DMS 273 treated with DMSO at 0.1 percent for 48 hours (cell line): ENCODE measurements at places on chromosomes 4 and X.

DNA sequence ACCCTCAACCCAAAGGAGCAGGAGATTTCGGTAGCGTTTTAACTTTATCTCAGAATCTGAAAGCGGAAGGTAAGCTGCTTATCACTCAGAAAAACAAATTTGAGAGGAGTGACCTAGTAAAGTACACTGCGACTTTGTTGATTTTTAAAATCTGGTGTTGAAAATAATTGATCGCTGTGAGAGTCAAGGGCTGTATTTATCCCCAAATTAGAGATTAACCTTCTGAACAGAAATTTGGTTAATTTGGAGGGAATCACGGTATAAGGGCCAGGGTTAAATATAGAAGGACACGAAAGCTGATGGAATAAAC is 212 bp downstream of the CLCN4 start:
- no peak for DNase-seq

DNA sequence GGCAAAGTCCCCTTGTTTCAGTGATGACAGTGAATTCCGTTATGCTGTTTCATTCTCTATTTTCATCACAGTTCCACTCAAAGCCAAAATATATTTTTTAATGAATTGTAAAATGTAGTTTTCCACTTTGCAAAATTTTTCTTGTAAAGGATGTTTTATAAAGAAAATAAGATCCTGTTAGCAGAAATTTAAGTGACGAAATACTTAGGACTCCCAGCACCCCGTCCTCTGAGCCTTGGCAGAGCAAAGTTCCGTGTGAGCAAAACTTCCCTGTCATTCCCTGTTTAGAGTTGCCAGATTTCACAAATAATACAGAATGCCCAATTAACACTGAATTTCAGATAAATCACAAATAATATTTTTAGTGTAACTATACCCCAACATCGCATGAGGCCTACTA is 81.0 kb upstream of the RBPJ start:
- no peak for DNase-seq

DNA sequence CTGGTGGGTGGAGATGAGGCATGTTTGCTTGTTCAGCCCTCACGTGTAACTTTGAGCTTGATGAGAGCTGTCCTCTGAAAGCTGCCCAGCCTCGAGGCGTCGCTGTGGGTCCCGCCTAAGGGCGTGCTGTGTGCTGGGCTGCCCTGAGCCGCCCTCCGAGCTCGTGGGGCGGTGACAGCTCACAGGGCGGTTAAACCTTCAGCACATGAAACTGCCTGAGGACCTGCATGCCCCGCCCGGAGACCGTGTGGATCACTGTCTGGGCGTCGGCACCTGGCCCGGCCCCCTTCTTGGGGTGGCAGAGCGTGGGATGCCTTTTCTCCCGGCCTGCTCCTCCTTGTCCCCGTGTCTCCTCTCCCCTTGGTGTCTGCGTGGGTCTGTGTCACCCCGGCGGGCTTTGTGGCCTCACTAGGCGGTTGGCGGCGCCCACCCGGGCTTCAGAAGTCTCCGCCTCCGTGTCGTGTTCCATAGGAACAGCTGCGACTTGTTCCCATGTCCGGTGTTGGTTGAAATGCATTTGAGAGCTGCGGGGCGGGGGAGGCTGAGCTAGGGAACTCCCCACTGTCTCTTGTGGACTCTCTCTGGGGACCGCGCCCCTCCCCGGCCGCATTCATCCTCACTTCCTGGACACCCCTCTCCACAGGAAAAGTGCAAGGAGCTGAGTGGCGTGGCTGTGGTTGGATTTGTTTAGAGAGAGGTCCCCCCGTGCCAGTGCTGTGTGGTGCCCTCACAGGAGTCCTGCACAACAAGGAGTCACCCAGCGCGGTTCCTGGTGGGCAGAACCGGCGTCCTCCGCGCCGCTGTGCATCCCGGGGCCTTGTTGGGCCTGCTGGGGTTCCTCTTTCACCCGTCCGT is 6.8 kb downstream of the AKAP17A start:
- no peak for DNase-seq

DNA sequence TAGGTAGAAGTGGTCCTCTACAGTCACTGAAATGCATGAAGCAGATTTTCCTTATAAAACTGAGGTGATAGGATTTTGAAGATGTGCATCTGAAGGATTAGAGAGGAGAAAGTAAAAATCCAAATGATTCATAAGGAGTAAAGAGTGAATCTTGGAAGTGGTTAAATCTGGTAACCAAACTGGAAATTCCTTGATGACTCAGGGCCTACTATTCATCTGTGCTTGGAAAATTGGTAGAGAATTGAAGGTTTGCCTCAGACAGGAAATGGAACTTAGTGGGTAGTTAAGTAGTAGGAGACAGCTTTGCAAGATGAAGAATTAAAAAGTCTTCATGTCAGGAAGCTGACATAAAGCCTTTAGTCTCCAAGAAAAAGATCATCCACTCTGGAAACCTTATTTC is 368.9 kb upstream of the CTSO start:
- no peak for DNase-seq

GRCh38 chrX:16892504-16893362 is 22.6 kb upstream of the RBBP7 start:
- DNase-seq = peak; percentile 90

- no peak for DNase-seq
Observed at GRCh38 chrX:50497114-50497513, 26.5 kb upstream of the DGKK start.

- peak; percentile 81 for DNase-seq
Observed at GRCh38 chrX:155819966-155820491, 61.1 kb upstream of the VAMP7 start.

DNA sequence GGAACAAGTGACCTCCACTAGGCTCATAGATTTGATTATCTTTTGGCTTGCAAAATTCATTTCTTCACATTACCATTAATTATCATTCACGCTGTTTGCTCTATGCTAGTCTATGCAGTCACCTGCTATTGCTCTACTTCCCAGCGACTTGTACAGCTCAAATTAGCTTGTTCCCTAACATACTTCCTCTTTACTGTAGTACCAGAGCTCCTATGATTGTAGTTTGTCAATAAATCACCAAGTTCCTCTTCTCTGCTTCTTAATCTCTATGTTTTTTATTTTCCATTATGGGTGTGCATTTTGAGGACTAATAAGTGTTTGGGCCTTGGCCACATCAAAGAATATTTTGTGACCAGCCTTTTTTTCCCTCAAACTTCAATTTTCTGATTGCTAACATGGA is 6.2 kb upstream of the GSPT2 start:
- no peak for DNase-seq
